Memory B cell (primary cell): ENCODE measurements at places on chromosomes 4 and X.

- no peak for DNase-seq
Measured at GRCh38 chr4:38930204-38930603, 62.6 kb downstream of the FAM114A1 start.

GRCh38 chrX:101108284-101108683, 10.3 kb downstream of the CENPI start:
- DNase-seq: no peak

DNA sequence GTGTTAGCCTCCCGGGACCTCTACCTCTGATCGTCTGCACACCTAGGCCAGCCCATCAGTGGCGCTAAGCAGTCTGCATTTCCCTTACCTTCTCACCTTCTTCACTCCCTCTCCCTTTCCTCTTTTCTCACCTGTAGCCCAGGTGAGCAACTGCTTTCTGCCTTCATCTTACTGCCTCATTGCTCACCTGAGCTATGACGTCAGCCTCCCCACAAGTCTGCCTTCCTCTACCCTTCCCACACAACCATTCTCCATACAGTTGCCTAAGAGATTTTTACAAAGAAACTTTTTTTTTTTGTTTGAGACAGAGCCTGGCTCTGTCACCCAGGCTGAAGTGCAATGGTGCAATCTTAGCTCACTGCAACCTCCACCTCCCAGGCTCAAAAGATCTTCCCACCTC, 136.3 kb downstream of the BCOR start:
- DNase-seq: no peak

GRCh38 chr4:97305351-97305750, 837.9 kb downstream of the STPG2 start:
- no peak for DNase-seq

GRCh38 chr4:20341134-20341738, 89.5 kb downstream of the SLIT2 start:
- no peak for DNase-seq

DNA sequence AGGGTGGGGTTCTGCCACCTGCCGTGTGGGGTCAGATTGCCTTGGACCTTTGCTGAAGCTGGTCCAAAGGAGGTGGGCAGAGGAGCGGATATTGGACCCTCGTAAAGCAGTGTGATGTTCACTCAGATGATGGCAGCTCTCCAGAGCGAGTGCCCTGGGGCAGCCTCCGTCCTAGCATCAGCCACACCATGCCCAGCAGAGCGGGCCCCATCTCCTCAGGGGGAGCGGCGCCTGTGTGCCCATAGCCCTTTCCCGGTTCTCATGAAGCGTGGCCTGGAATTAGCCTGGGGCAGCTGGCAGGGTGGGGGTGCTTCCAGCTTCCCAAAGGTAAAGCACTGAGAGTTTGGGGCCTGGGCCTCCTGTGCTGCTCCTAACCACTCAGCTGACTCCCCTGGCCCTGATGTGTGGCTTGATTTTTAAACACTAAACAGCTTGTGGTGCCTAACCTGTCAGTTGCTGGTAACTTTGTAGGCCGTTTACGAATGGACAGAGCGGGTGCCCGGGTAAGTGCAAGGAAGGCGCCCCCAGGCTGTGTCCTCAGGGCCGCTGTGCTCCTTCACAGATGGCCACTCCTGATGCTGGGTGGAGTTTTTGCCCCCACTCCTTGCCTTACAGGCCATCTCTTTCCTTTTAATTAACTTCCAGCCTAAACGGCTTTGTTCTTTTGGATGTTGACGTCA, 36.0 kb downstream of the NOP14 start:
- no peak for DNase-seq

DNA sequence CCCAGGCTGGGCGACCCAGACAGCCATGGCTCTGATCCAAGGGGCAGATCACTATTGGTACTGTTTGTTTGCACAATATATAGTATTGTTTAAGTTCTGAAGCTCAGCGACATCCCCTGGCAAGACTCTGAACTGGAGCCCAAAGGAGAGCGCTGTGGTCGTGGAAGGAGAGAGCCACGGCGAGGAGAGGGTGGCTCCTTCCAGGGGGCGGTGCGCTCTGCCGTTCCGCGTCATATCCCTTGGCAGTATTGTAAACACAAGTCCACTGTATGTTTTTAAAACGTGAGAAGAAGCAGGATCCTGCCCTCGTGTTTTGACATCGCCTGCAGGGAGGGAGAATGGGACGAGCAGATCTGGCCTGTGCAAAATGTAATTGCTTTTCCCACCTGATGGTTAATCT, 185.5 kb downstream of the RAB28 start:
- no peak for DNase-seq
